ENCODE measurements at places on chromosomes 5 and 9. TPM values are rescaled to one million over a fixed set of nuclear protein-coding genes. Genes with fewer than 3 reads are reported as not detected.

The PCDHA7 gene
- 0.52 TPM for total RNA-seq

The GPRIN1 gene
- total RNA-seq = 1.1 TPM

The PCDHGB3 gene
- 3.2 TPM for total RNA-seq

The AFAP1L1 gene
- 40.6 TPM for total RNA-seq

The ZBTB5 gene
- total RNA-seq = 21.9 TPM

The FBXO4 gene
- 13.5 TPM for total RNA-seq

The CNTNAP3 gene
- total RNA-seq = 10.6 TPM

The PCSK1 gene
- 2.2 TPM for total RNA-seq
